Activated naive CD4-positive, alpha-beta T cell treated with Interleukin-2 at 50 U/mL for 16 hours (primary cell): ENCODE measurements at places on chromosomes 1 and 21.

DNA sequence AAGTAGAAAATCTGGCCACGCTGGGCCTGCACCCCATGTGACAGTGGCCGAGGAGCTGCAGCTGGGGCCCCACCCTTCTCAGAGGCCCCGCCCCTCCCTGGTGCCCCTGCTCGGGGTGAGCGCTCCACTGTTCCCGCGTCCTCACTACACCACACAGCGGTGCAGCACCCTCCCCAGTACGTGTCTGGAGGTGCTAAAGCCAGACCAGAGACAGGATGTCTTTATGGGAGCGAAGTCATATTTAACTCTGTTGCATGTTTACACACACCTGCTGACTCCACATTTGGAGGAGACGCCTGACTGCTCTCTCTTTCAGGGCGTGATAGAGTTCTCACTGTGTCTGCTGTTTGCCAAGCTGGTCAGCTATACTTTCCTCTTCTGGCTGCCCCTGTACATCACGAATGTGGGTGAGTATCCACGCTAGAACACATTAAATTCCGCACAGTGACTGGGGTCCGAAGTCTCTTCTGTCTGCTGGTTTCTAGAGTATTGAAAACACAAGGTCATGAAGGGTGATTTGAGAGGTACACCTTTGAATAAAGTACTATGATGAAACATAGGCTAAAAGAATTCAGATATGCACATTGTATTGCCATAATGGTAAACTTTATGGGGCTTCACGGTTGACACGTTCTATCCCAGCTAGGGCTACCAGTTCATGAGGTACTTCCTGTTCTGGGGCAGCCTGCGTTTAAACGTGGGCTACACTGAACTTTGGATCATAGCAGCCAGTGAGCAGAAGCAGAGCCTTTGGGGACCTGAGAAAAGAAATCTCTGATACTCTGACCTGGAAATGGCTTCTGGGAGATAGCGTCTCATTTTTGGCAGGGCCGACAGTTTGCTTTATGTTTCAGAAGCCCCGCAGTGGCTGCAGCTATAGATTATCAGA is 48.4 kb downstream of the SLC37A1 start:
- no peak for DNase-seq

DNA sequence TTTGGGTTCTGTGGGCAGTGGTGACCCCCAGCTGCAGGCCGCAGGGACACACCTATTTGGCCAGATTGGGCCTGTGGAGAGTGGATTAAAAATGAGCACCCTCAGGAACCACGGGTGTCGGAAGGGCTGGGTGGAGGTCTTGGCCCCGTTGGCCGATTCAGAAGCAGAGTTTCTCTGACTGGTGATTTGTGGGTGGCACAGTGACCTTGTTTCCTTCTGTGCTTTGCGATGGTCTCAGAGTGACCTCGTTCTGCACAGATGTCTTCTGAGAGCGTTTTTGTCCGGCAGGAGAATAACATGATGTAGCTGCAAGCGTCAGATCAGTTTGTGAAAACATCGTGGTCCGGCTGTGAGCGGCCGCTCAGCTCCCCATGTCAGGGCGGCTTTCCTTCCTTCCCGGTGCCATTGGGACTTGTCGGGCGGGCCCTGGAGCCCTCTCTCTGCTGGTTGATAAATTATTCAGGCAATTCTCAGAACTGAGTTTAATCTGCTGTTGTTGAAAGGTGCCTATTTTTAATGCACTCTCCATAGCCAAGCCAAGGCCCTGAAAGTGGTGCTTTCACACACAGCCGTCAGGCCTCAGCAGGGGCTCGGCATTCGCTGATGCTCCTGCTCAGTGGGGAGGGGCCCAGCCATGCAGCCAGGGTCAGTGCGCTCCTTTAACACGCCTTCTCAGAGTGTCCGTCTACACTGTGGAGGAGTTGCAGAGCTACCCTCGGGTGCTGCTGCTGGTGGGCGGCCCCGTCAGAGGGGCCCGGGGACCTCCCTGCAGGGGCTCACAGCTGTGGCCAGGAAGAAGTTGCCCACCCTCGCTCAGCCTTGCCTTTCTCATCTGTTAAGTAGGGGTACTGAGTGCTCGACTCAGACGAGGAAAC is 26.8 kb downstream of the TRPM2 start:
- DNase-seq = no peak

- DNase-seq = no peak
Observed at GRCh38 chr1:53559391-53559815, 100.2 kb downstream of the DMRTB1 start.

GRCh38 chr21:39882151-39882838 is 15.1 kb downstream of the PCP4 start:
- no peak for DNase-seq

DNA sequence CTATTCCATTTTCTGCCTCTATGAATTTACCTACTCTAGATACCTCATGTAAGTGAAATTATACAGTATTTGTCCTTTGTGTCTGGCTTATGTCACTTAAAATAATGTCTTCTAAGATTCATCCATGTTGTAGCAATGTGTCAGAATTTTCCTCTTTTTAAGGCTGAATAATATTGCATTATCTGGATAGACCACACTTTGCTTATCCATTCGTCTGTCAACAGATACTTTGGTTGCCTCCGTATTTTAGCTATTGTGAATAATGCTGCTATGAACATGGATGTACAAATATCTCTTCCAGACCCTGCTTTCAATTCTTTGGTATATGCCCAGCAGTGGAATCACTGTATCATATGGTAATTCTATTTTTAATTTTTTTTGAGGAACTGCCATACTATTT is 10.1 kb upstream of the CCSAP start:
- no peak for DNase-seq

DNA sequence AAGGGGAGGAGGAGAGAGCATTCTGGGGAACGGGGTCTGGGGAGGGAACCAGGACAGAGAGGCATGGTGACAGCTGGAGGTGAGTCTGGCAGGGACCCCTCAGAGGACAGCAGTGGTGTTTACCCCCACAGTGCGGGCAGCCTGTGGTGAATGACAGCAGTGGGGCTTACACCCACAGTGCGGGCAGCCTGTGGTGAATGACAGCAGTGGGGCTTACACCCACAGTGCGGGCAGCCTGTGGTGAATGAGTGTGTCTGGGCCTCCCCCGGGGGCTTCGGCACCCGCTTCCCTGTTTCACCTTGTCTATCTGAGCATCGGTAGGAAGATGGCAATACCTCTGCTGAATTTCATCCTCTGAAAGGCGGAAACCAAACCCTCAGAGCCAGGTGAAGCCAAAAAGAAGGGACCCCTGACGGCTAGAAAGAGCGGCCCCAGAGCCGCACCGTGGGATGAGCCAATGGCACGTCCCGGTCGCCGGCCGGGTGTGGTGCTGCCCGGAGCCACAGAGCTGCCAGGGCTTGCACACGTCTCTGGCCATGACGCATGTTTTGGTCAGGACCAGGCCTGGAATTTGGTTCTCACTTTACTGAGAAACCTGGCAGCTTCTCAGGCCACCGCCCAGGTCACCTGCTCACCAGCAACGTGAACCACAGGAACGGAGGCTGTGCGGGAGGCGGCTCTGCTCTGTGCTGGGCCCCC is 54.1 kb downstream of the SIK1 start:
- DNase-seq = no peak

DNA sequence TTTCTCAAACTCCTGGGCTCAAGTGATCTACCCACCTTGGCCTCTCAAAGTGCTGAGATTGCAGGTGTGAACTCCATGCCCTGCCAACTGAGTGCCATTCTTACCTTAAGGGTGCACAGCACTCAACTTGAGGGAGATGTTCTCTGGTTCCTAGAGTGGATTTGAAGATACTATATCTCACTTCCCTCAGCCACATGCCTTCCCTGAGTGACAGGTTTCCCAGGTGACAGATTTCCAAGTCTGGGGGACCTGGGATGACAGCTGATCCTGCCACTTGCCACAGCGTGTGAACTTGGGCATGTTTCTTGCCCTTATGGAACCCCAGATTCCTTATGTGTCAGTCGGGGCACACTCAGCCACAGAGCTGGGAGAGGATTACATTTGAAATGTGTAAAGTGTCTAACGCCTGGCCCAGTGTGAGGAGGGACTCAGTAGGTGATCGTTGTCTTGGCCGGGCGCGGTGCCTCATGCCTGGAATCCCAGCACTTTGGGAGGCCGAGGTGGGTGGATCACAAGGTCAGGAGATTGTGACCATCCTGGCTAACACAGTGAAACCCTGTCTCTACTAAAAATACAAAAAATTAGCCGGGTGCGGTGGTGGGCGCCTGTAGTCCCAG is 29.6 kb upstream of the BTG2 start:
- no peak for DNase-seq

- DNase-seq = peak; percentile 20
Observed at GRCh38 chr21:17513214-17514123, 626 bp downstream of the CXADR start.

DNA sequence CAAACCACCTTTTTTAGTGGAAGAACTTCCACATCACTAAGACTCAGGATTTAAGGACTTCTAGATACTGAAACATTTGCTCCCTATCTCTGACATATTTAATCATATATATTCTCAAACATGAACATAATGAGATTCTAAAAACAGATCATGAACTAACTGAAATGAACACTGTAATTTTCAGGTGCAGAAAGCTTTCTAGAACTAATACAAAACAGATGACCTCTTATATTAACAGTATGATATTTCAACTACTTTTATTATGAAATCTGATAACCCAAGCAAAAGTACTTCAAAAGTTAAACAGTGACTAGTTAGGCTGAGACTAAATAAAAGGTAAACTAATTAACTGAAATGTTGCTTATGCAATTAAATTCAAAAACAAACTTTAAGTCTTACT is 157.5 kb downstream of the COP1 start:
- no peak for DNase-seq

DNA sequence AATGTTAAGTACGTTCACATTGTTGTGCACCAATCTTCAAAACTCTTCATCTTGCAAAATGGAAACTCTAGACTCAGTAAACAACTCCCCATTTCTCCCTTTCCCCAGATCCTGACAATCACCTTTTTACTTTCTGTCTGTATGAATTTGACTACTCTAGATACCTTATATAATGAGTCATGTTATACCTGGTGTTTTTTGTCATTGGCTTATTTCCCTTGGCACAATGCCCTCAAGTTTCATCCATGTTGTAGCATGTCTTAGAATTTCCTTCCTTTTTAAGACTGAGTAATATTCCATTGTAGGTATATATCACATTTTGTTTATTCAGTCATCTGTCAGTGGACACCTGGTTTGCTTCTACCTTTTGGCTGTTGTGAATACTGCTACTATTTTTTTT is 399.5 kb downstream of the LMO4 start:
- DNase-seq = no peak

GRCh38 chr1:44842486-44842861 is 579 bp downstream of the PTCH2 start:
- no peak for DNase-seq

- peak; percentile 77 for DNase-seq
Observed at GRCh38 chr1:202807926-202808757, at the start of gene KDM5B. Gene KDM5B (minus strand): TSS chr1:202808421. CDS start chr1:202808305, 116 bp downstream.
